ENCODE measurements at places on chromosomes 12 and 14. TPM values are rescaled to one million over a fixed set of nuclear protein-coding genes. Genes with fewer than 3 reads are reported as not detected.

Gene CLEC9A
- total RNA-seq = not detected

Gene OR10AD1
- not detected for total RNA-seq

Gene ADAM20
- total RNA-seq = 0.15 TPM

Gene PAX9
- not detected for total RNA-seq

Gene CCDC196
- total RNA-seq = not detected

Gene PROX2
- not detected for total RNA-seq

Gene CLEC4C
- not detected for total RNA-seq

Gene INHBC
- total RNA-seq = not detected

Gene TMEM179
- total RNA-seq = not detected

Gene TEX22
- total RNA-seq = under 0.01 TPM

Gene CDCA4
- 38.7 TPM for total RNA-seq

Gene LRTM2
- not detected for total RNA-seq
